NT2/D1 (cell line): ENCODE measurements at places on chromosomes 4 and X.
A peak's percentile ranks its signal among the peaks of the same experiment; 100 is the strongest.

- DNase-seq, result no peak
These were observed 30.1 kb downstream of the KDM6A start for GRCh38 chrX:44903107-44903506.

GRCh38 chrX:43718956-43719355 lies 62.9 kb downstream of the MAOA start:
- DNase-seq, result no peak

DNA sequence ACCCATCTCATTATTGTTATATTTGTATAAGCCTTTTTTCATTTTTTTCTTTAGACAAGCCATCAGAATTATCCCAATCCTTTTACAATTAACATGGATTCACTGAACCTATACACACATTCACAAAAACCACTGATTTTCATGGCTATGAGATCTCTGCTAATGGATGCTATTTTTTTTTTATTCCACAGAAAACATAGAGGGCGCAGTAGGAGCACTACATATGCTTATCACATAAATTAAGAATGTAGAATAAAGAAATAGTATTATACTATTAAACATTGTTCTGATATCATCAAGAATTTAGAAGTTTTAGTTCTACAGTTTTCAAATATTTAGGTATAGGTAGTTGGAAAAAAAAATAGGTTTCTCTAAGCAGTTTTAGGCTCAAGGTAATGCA lies 1477.4 kb downstream of the ARAP2 start:
- DNase-seq, result no peak

DNA sequence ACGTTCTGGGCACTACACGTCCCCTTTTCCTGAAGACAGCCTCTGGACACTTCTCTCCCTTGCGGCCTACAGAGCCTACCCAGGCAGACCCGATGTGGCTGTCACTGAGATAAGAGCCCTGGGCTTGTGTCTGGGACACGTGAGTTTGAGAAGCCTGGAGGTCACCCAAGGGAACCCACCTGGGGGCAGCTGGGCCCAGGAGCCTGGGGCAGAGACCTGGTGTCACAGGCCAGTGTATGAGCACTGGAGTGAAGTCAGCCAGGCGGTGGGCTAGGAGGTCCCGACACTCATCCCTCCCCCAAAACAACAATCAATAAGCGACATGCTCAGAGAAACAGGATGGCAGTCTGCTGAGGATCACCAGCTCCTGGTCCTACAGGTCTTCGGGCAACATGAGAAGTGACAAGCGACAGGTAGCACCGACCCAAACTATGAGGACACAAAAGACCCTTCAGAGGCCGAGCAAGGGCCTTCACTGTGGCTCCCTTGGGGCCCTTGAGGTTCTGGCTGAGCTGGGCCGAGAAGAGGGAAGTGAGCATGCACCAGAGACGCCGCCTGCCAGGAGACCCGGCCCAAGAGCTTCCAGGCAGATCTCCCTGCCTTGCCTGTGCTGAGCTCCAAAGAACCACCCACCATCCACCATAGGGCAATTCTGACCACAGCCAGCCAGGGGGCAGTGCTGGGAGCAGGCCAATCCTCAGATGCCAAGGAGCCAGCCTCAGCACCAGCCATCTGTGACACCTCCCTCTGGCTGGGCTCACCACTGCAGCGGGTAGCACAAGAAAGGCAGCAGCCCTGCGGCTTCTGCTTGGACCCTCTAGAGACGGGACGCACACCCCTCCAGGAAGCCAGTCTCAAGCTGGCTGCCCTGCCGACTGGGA lies 11.0 kb upstream of the DUSP9 start:
- DNase-seq, result no peak

GRCh38 chrX:113790987-113791386 lies 792.9 kb upstream of the HTR2C start:
- no peak for DNase-seq

DNA sequence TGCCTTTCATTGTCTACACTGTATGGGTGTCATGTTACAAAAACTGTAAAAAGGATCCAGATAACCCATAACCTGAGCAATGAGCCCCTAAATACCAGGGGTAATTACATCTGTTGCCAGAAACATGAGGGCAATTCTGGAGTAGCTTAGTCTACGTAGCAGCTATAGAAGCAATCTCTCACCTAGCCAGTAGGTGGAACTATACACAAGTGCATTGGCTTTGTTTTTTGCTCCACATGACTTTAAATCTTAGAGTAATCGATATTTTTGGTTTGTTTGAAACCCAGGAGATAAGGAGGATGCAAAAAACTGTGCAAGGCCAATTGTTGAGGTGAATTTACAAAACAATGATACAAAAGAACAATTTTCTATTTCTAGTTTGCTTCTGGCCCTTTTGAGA lies 57.5 kb downstream of the GPR82 start:
- DNase-seq, result peak; percentile 44

GRCh38 chr4:155950461-155950860 lies 3.2 kb downstream of the CTSO start:
- no peak for DNase-seq

GRCh38 chrX:49111791-49112190 lies 11.7 kb downstream of the GPKOW start:
- DNase-seq, result no peak

DNA sequence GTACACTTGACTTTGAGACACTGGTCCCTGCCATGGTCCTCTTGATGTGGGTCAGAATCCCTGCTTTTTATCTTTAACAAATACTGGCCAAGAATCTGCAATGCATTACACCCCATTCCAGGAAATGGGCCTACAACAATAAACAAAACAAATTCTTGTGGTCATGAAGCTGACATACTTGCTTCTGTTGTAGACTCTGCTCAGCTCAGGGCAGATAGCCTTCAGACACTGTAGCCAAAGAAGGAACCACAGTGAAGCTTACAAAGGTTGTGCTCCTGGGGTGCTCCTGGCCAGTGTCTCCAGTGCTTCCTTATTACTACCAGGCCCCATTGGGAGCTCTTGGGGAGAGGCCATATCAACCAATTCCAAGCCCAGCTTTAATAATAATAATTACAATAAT lies 21.8 kb downstream of the KIAA1210 start:
- DNase-seq, result no peak

DNA sequence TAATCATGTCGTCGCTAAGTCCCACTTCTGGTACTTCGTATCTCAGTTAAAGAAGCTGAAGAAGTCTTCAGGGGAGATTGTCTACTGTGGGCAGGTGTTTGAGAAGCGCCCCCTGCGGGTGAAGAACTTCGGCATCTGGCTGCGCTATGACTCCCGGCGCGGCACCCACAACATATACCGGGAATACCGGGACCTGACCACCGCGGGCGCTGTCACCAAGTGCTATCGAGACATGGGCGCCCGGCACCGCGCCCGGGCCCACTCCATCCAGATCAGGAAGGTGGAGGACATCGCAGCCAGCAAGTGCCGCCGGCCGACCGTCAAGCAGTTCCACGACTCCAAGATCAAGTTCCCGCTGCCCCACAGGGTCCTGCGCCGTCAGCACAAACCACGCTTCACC lies 11.3 kb downstream of the PNCK start:
- DNase-seq, result no peak

DNA sequence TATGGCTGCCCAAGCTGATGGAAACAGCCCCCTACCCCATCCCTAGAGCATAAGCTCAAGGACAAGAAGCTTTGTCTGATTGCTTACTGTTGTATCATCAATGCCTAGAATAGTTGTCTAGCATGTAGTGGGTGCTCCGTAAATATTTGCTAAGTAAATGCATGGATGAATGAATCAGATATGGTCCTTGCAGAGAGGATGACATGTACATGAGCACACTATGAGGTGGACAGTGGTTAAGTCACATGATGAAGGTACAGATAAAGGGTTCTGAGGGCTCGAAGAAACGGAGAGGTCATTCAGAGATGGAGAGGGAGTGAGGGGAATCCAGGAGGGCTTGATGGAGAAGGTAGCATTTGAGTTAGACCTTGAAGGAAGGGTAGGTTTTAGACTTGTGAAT lies 214.2 kb downstream of the RBMX2 start:
- DNase-seq, result no peak

GRCh38 chr4:104447294-104447693 lies 47.4 kb downstream of the CXXC4 start:
- DNase-seq, result no peak

DNA sequence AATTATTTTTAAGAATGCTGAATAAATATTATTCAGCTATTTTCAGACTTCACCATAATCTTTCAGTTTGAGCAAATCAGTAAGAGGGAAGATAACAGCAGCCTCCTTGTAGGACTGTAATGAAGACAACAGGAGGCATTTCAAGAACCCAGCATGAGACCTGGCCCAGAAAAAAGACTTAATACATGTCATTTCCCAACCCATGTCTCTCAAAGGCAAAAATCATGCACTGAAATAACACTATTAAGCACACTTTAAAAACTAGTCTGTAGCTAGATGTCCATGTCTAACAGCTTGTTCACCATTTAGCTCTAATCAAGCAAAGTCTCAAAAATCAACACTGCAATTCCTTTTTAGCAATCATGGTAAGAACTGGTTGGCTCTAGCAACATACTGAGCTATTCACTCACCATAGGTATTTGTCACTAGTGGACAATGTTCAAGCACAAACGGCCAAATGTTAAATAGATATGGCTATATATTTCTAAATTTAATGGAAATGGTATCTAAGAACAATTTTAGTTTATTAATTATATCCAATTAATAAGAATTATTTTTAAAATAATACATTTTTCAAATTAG lies 109.9 kb downstream of the WDFY3 start:
- no peak for DNase-seq

GRCh38 chr4:153472122-153473037 lies 6.2 kb downstream of the TMEM131L start:
- no peak for DNase-seq

- DNase-seq, result no peak
These were observed 5.9 kb upstream of the GK2 start for GRCh38 chr4:79413886-79414285.

- no peak for DNase-seq
These were observed 194.2 kb downstream of the RAPGEF2 start for GRCh38 chr4:159297091-159297490.

DNA sequence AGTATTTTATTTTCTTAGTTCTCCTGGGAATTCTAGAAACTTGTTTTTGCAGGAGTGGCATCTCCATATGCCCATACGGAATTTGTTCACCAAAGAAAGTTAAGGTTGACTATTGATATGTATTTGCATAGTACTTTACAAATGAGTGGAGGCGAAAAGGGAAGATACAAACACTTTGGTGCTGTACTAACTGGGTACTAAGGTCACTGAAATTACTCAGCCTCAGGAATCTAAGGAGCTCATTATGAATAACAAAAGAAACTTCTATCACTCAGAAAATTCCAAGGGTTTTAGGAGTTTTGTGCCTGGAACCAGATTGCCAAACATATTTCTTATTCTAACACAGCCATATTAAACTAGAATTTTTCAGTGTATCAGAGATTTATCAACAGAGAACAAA lies 27.4 kb upstream of the TMPRSS11B start:
- DNase-seq, result peak; percentile 56

GRCh38 chrX:68588602-68589371 lies 58.7 kb upstream of the STARD8 start:
- no peak for DNase-seq

DNA sequence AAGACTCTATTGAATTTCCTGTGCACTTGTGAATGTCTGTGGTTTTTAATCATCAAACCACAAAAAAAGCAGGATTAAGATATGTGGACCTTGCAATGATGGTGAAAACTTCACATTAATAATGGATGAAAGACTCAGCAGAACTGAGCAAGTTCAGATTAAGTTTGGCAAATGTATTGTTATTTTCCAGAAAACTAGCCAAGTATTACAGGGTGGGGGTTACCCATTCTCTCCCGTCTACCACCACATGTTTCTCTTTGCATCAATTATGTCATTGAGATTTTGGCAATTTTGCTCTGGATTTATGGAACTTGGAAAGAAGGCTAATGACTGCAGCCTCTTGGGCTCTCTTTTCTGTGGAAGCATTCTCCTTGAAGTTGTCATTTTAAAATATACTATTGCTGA lies 577.1 kb downstream of the ANKRD50 start:
- DNase-seq, result no peak

DNA sequence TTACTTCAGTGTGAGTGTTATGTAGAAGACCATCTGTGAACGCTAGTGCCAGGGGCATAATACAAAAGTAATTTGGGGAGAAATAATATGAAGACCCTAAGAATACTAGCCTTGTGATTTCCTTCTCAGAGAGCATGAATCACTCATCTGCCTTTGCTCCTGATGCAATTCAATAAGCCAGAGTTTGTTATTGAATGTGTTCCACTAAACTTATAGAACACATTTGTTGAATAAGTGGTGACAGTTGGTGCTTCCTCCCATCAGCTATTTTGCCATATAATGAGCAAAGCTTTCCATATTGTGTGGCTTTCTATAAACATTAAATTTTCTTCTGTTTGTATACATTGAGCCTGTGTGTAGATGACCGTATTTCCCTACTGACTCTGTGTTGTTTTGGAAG lies 136.4 kb upstream of the QRFPR start:
- no peak for DNase-seq

DNA sequence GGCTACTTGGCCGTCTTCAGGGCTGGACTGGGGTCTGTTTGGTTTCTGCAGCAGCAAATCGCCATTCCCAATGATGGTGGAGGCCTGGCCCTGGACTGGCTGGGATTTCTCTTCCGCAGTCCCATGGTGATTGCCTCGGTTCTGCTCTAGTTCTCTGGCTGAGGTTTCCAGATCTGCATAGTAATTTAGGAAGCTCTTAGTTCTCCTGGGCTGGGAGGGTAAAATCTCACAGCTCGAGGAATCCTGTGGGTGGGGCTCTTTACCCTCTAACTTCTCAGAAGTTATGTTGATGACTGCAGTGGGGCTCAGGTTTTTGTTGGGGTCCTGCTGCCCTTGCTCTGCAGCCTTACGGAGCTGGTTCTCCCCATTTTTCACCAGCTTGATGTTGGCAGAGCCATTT lies 200.6 kb downstream of the APBB2 start:
- DNase-seq, result peak; percentile 25

DNA sequence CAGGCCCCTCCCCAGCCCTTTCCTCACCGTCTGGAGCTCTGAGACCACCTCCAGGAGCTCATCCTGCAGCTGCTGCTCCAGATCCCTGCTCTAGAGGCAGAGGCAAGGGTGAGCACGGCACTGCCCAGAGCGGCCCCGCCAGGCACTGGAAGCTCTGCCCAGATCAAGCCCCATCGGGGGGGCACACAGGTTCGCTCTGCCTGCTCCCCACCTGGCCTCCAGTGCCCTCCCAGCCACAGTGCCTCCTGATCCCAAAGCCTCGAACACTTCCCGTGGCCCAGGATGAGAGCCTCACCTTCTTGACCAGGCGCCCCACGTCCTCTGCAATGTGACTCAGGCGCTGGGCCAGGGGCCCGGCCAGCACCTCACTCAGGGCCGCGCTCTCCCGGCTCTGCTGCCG lies 5.0 kb downstream of the ARHGAP4 start:
- no peak for DNase-seq

- no peak for DNase-seq
These were observed 520.7 kb upstream of the AADAT start for GRCh38 chr4:170610434-170610833.
